ENCODE measurements at places on chromosomes 1 and 21.

DNA sequence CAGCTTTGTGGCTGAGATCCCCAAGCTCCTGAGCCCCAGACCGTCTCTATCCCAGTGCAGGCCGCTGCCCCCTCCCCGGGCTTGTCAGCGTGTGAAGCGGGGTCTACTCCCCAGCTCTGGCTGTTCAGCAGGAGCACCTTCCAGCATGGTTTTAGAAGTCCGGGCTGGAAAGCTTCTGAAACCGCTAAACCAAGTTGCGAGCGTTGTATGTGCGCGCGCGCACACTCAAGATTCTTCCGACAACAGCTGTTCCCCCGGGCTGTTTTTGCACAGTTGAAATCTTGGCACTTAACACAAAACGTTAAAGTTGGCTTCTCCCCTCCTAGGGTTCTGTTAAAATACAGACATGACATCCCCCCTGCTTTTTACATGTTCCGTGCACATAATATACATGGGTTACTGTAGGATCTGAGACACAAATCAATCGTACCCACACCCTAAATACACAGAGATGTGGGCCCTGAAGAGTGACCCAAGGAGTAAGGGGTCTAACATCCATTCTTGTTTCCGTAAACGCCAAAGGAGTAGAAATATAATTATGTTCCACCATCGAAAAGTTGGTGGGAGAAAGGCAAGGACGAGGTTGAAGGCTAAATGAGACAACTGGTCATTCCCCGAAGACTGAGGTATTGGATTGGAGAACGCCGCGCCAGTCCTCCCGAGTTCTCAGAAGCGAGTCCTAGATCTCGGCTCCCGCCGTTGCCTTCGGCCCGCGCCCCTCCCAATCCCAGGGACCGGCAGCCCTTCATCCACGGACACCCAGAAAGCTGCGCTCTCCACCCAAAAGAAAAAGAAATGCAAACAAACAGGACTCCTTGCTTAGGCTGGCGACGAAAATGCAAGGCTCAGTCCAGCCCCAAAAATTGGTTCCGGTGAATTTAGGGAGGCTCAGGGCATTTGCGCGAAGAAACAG lies 1.3 kb downstream of the TBX15 start:
- DNase-seq: no peak

DNA sequence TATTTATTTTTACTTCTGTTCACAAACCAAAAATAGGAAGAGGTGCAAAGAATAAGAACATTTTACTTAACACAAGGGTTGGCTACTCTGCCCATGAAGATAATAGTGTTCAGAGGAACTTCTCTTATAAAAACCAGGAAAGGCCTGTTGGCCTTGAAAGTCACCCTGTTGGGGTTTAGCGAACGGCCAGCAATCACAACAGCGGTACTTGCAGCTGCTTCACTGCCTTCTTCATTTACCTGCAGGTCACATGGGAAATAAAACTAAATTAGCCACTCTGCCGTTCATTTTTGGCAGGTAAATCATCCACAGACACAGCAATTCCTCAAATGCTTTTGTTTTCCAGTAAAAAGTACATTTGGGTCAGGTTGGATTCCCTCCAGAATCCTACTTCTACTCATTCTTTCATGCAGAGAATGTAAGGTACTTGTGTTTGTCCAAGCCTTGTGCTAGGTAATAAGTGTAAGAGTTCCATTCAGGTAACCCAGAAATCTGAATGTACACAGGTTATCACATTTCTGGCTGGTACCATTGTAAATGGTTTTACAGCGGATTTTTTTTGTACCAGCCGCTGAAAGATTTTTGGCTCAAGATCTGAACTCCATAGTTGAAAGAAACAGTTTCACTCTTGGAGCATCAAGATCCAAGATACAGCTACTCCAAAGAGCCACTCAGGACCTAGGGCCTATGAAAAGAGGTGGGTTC lies 13.1 kb downstream of the SERPINC1 start:
- no peak for DNase-seq

- no peak for DNase-seq
These were observed 223.4 kb downstream of the FMN2 start for GRCh38 chr1:240314845-240315801.

DNA sequence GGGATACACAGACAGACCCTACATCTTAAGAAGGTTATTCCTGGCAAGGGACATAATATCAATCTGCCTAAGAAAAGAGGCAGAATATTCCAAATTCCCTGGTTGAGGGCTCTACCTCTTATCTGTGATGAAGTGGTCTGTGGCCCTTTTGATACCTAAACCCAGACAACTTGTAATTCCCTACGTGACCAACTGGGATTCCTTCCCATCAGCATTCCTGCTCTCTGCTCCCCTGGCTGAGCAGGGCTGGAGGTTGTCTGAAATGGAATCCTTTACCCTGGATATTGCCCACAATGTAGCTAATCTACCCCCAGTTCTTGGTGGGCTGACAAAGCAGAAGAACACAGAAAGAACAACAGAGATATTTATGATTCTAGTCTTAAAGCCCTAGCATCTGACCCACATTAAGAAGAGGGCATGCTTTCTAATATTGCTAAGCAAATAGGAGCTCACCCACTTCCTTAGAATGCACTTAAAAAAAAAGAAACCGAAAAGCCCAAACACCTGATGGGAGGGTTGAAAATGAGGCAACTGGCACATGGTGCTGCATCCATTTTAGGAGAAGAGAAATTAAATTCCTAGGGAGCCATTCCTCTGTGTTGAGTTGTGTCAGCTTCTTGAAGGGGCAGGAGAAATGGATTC lies 36.8 kb downstream of the GADD45A start:
- DNase-seq: no peak

- peak; percentile 91 for DNase-seq
These were observed 7.0 kb downstream of the CD53 start for GRCh38 chr1:110879758-110880606.
